ENCODE measurements at places on chromosomes 7 and 10. TPM values are rescaled to one million over a fixed set of nuclear protein-coding genes. Genes with fewer than 3 reads are reported as not detected.

- no peaks in the 10 kb centered on the region for H3K27me3 ChIP-seq
- no peaks in the 10 kb centered on the region for H3K36me3 ChIP-seq
- H3K27ac ChIP-seq: no peak overlapping the region
- peaks cover 3% of the 10 kb centered on the region for H3K4me1 ChIP-seq
- H3K4me3 ChIP-seq: no peak overlapping the region
Measured at GRCh38 chr7:22694597-22695207, 32.3 kb upstream of the IL6 start.

GRCh38 chr10:14384116-14384730 lies 53.5 kb upstream of the FRMD4A start:
- no peak overlapping the region for H3K4me3 ChIP-seq
- no peaks in the 10 kb centered on the region for H3K36me3 ChIP-seq
- H3K27ac ChIP-seq: no peak overlapping the region
- no peaks in the 10 kb centered on the region for H3K4me1 ChIP-seq
- no peaks in the 10 kb centered on the region for H3K27me3 ChIP-seq
- no peak for DNase-seq

DNA sequence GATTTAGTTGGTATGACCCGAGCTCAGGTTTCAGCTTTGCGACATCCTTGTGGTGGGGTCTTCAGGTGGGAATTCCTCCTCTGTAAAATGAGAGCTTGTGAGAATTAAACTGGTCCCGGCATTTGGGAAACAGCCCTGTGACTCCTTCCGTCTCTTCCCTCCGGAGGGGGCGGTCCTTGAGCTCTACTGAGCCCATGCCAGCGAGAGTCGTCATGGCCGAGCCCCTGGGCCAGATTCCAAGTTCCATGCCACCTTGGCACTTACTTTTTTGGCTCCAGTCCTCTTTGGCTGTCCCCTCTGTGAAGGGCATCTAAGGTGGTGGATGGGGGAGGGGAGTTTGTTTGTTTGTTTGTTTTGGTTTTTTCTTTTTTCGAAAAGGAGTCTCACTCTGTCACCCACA lies 47.6 kb downstream of the GTF2IRD1 start:
- no peaks in the 10 kb centered on the region for H3K27me3 ChIP-seq
- H3K4me1 ChIP-seq: no peaks in the 10 kb centered on the region
- H3K4me3 ChIP-seq: no peak overlapping the region
- no peak overlapping the region for H3K27ac ChIP-seq
- no peaks in the 10 kb centered on the region for H3K36me3 ChIP-seq

EIF4H gene
- 246 TPM for total RNA-seq
